ENCODE measurements at places on chromosomes 2 and 18.
A peak's percentile ranks its signal among the peaks of the same experiment; 100 is the strongest.

DNA sequence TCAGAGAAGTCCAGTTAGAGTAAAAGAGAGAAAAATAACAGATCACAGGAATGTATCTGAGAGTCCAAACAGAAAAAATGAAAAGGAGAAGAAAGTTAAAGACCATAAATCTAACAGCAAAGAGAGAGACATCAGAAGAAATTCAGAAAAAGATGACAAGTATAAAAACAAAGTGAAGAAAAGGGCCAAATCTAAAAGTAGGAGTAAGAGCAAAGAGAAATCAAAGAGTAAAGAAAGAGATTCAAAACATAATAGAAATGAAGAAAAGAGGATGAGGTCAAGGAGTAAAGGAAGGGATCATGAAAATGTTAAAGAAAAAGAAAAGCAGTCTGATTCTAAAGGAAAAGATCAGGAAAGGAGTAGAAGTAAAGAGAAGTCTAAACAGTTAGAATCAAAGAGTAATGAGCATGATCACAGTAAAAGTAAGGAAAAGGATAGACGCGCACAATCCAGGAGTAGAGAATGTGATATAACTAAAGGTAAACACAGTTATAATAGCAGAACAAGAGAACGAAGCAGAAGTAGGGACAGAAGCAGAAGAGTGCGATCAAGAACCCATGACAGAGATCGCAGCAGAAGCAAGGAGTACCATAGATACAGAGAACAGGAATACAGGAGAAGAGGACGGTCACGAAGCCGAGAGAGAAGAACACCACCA lies 52.4 kb downstream of the PPIG start:
- DNase-seq: no peak

- no peak for DNase-seq
Measured at GRCh38 chr18:13541621-13542519, 184.5 kb downstream of the FAM210A start.

DNA sequence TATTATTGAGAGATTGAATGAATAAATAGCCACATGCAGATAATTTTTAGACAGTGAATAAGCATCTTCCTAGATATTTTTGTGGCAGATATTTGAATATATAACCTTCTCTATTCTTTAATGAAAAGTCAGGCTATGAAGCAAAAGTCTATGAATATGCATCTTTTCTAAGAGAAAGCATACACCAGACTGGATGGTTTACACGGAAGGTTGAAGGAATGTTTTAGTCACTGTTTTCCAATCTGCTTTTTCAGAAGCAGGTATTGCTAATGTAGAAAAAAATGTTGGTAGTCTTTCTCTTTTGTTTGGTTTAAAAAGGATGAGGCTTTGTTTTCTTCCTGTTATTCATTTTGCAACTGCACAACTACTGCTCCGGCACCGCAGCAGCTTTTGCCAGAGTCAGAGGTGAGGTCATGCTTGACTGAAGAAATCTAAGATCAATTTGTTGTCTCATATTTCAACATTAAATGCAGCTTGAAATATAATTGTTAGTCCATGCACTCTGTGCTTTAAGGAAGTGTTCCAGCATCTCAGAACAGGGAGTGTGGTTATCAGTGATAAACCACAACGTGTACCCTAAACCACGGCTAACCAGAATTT lies 1540.8 kb upstream of the PIK3C3 start:
- DNase-seq: no peak

DNA sequence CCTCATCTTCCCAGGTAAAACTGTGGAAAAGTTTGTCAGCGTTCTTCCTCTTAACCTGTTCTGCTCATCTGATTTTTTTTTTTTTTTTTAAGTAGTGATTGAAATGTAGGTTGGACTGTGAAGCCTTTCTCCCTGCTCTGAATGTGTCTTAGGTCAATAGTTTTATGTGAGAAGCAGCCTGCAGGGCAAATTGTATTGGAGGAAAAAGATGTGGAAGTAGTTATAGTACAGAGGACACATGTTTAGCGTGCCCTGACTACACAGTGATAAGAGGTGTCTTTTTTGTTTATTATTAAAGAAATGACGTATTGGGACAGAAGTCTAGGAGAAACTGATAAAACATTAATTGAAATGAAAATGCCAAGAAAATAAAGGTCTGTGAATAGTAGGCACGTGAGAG lies 1.5 kb downstream of the MTA3 start:
- no peak for DNase-seq

DNA sequence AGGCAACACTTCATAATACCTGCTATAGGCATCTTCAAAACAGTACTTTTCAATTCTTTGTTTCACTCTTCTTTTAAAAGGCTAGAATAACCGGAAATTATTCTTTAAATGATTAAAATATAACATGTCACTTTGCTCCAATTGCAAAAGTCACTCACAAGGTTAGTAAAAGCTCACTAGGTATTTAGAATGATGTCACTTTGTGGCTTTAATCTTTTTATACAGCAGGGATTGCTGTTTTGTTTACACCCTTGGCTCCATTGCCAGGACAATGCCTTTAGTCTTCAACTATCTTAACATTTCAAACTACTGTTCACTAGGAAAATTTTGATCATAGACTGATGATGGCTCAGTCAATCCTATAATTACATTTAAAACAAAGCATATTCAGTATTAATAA lies 157.1 kb downstream of the BAZ2B start:
- DNase-seq: no peak

GRCh38 chr2:54814389-54815147 lies 91.1 kb downstream of the EML6 start:
- no peak for DNase-seq

DNA sequence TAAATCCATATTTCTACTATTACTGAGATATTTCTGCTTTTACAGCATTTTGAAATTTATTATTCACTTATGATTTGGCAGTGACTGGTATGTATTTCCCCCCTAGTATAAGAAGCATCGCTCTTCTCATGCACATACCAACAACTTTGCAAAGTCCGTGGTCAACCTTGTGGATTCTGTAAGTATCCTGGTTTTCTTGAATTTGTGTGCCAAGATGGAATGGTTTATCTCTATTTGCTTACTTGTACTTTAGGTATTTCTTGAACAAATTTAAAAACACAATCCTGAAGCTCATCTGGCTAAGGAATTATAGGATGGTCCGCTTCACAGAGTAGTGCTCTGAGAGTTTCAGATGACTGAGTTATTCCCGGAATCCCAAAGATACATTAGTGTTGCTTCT lies 85.0 kb upstream of the FAM237A start:
- DNase-seq: no peak

DNA sequence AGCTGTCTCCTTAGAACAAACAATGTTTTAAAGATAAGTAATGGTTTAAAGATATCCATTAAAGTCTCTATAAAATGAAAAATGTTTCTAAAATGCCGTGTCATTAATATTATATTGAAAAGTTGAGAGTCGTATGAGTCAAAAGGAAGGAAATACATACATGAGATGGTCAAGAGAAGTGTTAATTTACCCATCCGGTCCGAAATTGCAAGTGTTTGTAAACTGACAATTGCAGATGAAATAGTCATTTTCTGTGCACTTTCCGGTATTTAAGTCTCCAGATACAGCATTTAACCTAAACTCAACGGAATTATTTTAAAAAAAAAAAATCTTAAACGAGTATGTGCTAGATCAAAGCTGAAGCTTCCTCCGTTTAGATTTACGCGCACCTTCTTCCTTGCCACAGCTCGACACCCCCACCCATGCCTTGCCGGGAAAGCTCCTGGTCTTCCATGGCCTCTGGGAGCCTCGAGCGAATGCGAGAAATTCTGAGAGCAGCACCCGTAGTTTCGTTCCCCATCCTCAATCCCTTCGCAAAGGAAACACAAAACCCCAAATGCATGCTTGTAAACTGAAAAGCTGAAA lies 1.8 kb downstream of the DSC3 start:
- no peak for DNase-seq

- DNase-seq: no peak
Measured at GRCh38 chr2:192253692-192254091, 59.0 kb upstream of the TMEFF2 start.

DNA sequence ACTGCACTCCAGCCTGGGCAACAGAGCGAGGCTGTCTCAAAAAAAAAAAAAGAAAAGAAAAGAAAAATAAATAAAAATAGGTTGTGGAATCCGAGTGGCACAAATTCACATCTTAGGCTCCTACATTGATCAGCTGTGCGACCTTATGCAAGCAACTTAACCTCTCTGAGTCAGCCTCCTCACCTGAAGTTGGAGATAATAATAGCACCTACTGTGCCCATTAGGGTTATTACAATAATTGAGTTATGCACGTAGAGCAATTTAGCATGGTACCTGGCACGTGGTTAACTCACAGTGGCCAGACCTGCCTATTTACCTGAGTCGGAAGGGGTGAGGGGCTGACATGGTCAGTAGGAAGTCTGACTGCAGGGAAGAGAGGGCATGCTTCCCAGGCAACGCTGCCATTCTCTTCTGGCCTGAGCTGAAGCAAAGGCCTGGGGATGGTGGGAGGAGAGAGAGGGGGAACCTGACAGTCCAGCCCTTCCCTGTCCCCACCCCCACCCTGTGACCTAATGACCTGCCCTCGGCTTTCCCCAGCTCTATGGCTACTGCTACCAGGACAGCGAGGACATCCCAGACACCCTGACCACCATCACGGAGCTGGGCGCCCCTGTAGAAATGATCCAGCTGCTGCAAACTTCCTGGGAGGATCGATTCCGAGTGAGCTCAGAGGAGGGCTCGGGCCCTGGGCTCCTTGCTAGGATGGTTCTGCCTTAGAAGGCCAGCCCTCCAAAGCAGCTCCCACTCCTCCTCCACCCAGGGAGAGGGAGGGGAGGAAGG lies 5.1 kb downstream of the PKDCC start:
- no peak for DNase-seq

DNA sequence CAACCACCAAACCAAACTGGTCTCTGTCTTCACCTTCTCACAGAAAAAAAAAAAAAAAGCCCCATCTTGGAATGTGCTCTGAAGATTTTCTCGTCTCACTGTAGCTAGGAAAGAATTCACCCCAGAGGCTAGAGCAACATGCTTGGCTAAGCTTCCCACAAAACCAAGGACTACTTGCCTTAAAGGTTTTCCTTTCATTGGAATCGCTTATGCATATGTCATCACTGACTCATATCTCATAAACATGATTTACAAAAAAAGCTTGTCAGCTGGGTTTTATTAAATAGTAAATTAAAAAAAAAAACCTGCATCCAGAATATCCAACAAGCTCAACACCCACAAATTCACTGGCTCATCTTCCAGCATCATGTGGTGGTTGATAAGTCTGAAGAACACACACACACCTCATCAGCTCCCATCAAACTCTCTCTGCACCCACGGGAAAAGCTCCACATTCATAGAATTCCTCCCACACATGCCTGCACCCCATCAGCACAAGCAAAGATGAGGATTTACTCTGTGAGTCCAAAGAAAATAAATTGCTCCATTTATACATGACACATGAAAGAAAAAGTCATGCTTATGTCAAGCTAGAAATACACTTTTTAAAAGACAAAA lies 182.0 kb upstream of the TRIB2 start:
- DNase-seq: no peak

- no peak for DNase-seq
Measured at GRCh38 chr18:59660366-59660765, 36.9 kb downstream of the CCBE1 start.

- DNase-seq: no peak
Measured at GRCh38 chr2:190410166-190410565, 2.0 kb downstream of the MFSD6 start.

GRCh38 chr2:119719261-119719627 lies 40.2 kb downstream of the TMEM177 start:
- no peak for DNase-seq

DNA sequence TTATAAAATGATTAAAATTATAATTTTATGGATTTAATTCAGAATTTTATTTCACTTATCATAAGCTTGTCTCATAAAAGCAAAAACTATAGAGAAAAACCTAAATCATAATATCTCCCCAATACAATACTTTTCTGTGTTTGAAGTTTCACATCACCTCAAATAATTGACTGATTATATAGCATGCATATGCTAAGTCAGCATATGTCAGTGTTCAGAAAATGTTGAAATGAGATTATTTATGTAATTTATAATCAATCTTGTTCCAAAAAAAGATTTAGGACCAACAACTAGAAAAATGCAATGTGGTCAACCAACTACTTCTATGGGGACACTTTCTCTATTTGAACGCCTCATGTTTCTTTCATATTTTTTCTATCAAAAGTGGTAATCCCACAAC lies 902.6 kb downstream of the CPS1 start:
- DNase-seq: no peak

DNA sequence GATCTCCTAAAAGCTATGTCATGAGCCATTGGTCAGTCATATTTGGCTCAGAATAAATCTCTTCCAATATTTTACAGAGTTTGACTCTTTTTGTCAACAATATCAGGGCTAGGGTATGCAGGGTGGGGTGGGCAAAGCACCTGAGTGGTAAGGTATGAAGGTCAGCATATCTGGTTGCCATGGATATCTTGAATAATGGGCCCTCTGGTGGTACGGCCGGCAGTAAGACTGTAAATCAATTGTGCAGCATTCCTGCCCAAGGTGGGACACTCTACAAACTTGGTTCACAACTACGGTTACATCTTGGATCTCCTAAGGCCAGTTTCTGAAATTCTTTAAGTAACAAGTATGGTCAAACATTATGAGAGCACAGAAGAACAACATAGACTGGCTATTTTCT lies 119.6 kb downstream of the SPOPL start:
- no peak for DNase-seq

GRCh38 chr18:13630716-13631268 lies 95.6 kb downstream of the FAM210A start:
- no peak for DNase-seq

GRCh38 chr2:38697116-38697840 lies 31.4 kb downstream of the GALM start:
- peak; percentile 50 for DNase-seq

DNA sequence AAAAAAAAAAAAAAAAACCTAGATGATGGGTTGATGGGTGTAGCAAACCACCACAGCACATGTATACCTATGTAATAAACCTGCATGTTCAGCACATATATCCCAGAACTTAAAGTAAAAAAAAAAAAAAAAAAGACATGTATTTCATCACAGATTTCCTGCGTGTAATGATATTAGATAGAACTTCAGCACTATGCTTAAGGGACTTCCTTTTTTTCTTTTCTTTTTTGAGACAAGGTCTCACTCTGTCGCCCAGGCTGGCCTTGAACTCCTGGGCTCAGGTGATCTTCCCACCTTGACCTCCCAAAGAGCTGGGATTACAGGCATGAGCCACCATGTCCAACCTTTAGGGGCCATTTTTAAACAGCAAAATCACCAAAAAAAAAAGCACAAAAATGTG lies 42.0 kb downstream of the NEURL3 start:
- DNase-seq: no peak

Measured in activated CD4-positive, alpha-beta T cell treated with anti-CD3 and anti-CD28 coated beads, Interleukin-2, amount 50 U/mL, for 1 hour (primary cell).